ENCODE measurements at places on chromosomes 1 and 21.
A peak's percentile ranks its signal among the peaks of the same experiment; 100 is the strongest.

DNA sequence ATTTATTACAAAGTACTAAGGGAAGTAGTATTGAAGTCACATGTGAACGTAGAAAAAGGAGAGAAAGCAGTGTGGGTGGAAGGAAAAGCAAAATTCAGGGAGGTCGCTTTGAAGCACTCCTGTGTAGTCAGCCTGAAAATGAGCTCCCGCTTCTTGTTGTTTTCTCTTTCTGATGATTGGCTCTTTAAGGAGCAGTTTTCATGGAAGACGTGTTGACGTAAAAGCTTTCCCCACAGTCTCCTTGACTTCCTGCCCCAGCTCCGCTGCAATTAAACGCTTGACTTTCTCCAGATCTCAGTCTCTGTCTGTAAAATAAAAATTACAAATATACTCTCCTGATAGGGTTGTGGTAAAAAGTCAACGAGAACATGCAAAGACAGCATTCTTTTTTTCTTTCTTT lies 661.5 kb upstream of the ZP4 start:
- no peak for DNase-seq

- DNase-seq, result no peak
These were observed 9.6 kb downstream of the ZBTB17 start for GRCh38 chr1:15966081-15966955.

DNA sequence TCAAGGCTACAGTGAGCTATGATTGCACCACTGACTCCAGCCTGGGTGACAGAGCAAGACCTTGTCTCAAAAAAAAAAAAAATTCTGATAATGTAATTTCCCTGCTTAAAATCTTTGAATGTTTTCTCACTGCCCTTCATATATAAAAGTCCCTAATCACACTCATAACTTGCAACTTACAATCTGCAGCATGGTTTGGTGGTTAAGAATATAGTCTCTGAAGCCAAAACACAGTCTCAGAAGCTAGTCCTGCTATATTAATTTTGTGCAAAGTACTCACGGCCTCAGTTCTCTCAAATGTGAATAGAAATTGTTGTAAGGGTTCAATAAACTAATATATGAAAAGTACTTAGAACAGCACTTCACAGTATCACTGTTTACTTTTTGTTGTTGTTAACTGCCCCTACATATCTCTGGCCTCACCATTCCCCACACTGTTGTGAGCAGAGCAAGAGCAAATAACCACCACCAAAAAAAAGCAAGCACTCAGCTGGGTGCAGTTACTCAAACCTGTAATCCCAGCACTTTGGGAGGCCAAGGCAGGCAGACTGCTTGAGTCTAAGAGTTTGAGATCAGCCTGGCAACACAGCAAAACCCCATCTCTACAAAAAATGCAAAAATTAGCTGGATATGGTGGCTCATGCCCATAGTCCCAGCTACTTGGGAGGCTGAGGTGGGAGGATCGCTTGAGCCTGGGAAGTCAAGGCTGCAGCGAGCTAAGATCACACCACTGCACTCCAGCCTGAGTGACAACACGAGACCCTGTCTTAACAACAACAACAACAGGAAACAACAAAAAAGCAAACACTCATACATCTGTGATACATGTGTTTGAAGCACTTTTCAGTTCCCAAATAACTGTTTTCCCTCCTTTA lies 22.4 kb downstream of the ASH1L start:
- DNase-seq, result no peak

DNA sequence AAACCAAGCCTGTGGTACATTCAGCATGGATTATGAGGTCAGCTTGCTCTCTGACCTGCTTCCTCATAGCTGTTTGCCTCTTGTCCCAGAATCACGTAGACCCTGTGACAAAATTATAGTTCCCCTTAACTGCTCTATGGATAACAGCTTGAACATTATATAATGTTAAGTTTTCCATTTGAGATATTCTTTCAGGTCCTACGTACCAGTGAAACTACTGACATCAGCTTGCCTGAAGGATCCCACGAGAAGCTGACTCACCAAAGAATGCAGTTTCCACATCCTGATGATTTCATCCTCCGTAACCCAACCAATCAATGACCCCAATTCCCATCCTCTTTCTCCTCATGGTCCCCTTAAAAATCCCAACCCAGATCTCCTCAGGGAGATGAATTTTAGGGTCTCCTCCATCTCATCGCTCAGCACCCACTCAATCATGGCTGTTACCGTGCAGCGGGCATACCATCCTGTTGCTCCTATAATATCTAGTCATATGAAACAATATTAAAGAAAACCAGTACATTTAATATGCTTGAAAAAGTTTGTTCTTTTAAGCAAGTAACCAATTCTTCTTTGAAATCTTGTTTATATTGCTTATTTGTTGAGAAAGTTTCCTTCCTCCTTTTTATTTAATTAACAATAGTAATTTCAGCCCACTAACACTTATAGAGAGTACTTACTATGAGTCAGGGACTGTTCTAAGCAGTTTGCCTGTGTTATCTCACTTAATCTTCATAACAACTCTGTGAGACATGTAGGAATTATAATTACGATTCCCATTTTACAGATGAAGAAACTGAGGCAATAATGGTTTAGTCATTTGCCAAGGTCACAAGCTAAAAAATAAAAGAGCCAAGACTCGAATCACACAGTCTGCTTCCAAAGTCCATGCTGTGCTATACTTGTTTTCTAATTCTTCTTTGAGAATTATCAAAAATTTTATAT lies 27.4 kb downstream of the CHML start:
- DNase-seq, result no peak

GRCh38 chr1:212539737-212540430 lies 68.7 kb upstream of the ATF3 start:
- no peak for DNase-seq

GRCh38 chr1:199644912-199645311 lies 382.6 kb upstream of the NR5A2 start:
- no peak for DNase-seq

DNA sequence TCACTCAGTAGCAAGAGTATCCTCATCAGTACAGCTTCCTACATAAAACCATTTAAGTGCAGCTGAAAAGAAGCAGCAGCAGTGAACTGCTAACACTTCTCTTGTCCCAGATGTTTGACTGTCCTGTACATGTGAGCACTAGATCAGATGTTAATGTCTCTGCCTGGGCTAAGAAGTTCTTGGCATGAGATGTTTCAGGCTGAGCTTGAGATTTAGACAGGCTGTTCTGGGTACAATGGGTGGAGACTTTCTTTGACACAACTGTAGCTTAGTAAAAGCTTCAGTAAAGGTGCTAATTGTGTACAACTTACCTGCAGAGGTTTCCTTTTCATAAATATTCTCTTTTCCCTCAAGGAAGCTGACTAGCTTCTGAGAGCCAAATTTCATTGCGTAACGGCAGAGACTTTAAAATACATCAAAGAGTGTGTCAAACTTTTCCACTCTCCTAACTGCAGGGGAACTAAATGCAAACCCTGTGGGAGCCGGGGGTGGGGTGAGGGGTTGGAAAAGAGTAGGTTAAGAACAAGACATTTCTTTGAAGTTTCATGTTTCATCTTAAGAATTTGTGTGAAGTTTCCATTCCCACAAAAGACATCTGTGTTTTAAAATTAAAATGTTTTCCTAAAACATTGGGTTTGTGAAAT lies 82.1 kb upstream of the CCDC190 start:
- no peak for DNase-seq

GRCh38 chr1:187641463-187641862 lies 812.7 kb downstream of the PLA2G4A start:
- DNase-seq, result no peak

GRCh38 chr21:37546299-37546908 lies 179.8 kb downstream of the DYRK1A start:
- no peak for DNase-seq

- DNase-seq, result no peak
These were observed 646.9 kb upstream of the ZP4 start for GRCh38 chr1:238537641-238538040.

GRCh38 chr1:181366910-181367309 lies 116.4 kb upstream of the CACNA1E start:
- DNase-seq, result no peak

- no peak for DNase-seq
These were observed 655.0 kb downstream of the RWDD3 start for GRCh38 chr1:95888941-95889390.

GRCh38 chr21:42306366-42307035 lies 8.7 kb downstream of the TFF3 start:
- no peak for DNase-seq

DNA sequence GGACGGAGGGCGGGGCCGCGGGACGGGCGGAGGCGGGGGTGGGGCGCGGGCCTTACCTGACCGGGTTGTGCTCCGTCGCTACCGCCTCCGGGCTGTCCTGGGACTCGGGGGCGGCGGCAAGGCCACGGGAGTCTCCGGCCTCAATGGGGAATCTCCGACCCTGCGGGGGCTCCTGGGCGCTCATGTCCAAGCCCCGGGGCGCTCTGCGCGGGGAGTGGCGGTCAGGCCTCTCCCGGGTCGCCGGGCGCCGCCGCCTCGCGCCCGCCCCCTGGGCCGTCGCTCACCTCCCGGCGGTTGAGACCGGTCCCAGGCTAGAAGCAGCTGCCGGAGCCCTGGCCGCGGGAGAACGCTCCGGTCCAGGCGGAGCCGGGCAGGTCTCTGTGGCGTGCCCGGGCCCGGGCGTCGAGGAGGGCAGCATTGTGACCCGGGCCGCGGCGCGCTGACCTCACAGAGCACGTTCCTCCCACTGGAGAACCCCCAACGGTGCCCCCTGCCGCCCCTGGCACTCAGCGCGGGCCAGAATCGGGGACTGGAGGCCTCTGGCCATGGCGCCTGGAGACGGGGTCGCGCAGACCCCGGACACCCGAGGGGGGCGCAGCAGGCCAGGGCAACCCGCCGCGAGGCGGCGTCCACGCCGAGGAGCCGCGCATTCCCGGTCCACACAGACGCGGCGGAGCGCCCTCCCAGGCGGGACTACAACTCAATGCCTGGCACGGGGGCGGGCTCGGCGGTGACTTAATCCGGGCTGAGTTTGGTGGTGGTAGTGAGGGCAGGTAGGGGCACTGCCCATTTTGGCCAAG lies 411 bp downstream of the FAM229A start:
- no peak for DNase-seq

DNA sequence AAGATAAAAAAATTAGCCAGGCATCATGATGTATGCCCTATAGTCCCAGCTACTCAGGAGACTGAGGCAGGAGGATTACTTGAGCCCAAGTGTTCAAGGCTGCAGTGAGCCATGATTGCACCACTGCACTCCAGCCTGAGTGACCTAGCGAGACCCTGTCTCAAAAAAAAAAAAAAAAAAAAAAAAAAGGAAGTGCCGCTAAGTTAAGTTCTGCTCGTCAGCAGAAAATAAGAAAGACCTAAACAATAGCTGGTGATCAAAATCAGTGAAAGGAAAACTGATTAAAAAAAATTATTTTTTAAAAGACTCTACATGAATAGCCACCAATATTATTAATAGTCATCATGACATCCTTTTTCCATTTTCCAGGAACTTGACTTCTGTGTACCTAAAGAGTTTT lies 44.2 kb upstream of the MTR start:
- DNase-seq, result no peak

- no peak for DNase-seq
These were observed 193.1 kb upstream of the DAB1 start for GRCh38 chr1:57616921-57617320.

DNA sequence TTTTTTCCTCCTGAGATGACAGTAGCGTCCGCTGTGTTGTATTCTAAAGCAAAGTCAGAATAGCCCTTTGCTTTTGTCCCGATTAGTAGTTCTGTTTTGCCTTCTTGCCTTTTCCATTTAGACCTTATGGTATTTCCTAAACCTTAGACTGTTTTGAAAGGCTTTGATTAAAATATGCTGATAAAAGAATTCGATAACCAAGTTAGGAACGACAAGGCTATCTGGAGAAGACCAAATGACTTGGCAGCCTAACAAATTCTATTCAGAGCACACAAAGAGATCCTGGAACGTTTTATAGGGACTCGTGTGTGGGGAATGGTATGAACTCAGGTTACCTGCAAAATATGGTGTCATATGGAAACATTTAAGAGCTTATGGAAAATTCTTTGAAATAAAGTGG lies 42.9 kb downstream of the NFIA start:
- no peak for DNase-seq

GRCh38 chr1:38221006-38221649 lies 174.5 kb upstream of the POU3F1 start:
- DNase-seq, result no peak

GRCh38 chr1:214993419-214993818 lies 89.1 kb upstream of the KCNK2 start:
- DNase-seq, result no peak

- peak; percentile 75 for DNase-seq
These were observed 8.0 kb upstream of the RLF start for GRCh38 chr1:40153073-40153770.

DNA sequence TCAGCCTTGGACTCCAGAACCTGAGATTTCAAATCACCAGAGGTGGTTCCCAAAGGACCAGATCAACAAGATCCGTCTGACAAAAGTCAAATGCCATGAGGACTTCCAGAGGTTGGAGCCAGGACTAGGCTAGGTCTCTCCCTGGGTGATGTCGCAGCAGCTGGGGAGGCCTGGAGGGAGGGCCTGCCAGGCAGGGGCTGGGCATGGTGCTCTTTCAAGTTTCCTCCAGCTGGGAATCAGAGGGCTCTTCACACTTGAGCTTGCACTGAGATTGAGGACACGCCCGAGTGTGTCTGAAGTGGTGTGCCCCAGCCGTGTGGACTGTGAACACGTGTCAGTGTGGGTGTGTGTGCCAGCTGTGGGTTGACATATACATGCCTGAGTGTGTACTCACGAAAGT lies 21.3 kb upstream of the RSPO1 start:
- no peak for DNase-seq

DNA sequence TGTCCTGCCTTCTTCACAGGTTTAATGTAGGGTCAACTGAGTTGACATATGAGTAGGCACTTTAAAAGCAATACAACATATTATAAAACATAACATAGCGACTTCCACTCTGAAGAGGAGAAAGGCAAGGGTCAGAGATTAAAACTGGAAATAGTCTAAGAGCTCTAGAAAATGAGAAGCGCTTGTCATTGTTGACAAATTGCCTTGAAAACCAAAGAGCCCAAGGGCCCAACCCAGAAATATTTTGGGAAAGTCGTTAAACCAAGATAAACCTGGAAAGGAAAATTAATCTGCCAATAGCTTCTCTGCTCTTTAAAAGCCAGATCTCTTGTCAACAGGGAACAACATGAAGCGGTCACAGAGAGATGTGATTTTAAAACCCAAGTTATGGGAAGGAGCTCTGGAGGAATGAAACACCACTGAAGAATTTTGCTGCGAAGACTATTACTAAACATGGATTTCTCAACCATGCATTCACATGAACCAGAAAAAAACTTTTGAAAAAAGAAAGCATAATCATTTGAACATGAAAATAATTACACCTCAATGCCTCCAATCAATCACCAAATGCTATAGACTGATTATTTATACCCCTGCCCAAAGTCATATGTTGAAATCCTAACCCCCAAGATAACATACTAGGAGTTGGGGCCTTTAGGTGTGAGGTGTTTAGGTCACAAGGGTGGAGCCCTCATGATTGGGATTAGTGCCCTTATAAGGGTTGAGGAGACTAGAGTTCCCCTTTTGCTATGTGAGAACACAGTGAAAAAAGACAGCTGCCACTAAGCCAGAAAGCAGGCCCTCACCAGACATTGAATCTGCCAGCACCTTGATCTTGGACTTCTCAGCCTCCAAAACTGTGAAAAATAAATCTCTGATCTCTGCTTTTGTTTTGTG lies 33.0 kb upstream of the MTF1 start:
- DNase-seq, result no peak

GRCh38 chr1:63342402-63342801 lies 20.0 kb downstream of the FOXD3 start:
- DNase-seq, result no peak

GRCh38 chr1:92923664-92924063 lies 37.6 kb downstream of the DIPK1A start:
- DNase-seq, result no peak

Data from AML-193 (cell line).